ENCODE measurements at places on chromosomes 12 and 14. TPM values are rescaled to one million over a fixed set of nuclear protein-coding genes. Genes with fewer than 3 reads are reported as not detected.
A peak's percentile ranks its signal among the peaks of the same experiment; 100 is the strongest.

ZNF410 gene
- total RNA-seq = 22.7 TPM

- DNase-seq = no peak
These were observed 126.9 kb upstream of the KRAS start for GRCh38 chr12:25377469-25378177.

DNA sequence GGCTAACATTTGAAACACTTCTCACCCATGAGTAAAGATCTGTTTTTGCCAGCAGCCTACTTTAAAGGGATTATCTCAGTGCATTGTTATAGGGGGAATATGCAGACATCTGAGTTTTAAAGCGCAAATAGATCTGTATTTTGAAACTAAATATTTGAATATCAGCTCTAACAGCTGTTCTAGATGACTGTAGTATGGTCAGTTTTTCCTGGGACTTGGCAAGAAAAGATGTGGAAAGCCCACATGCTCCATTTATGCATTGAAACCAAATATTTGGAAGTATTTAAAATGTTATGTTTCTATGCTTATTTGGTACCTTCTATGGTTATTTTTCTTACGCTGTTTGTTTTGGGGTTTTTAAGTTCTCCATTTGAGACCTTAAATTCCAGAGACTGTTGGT, 41.7 kb downstream of the RIC8B start:
- DNase-seq = no peak

DNA sequence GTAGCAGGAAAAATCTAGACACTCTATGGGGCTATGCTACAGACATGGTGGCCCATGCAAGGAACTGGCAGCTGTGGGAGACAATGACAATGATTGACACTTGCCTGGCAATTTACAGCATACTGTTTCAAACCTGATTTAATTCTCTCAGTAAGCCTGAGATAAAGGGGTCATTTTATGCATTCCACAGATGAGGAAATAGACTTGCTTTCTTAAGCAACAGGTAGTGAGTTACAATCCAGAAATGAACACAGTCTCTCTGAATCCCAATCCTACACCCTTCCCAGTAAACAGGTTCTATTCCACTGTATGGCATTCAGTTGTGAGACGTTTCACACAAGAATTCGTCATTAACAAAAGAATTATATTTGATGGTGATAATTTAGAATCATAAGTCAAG, 15.5 kb upstream of the PCNX1 start:
- DNase-seq = no peak

SLC5A8 gene
- not detected for total RNA-seq

DNA sequence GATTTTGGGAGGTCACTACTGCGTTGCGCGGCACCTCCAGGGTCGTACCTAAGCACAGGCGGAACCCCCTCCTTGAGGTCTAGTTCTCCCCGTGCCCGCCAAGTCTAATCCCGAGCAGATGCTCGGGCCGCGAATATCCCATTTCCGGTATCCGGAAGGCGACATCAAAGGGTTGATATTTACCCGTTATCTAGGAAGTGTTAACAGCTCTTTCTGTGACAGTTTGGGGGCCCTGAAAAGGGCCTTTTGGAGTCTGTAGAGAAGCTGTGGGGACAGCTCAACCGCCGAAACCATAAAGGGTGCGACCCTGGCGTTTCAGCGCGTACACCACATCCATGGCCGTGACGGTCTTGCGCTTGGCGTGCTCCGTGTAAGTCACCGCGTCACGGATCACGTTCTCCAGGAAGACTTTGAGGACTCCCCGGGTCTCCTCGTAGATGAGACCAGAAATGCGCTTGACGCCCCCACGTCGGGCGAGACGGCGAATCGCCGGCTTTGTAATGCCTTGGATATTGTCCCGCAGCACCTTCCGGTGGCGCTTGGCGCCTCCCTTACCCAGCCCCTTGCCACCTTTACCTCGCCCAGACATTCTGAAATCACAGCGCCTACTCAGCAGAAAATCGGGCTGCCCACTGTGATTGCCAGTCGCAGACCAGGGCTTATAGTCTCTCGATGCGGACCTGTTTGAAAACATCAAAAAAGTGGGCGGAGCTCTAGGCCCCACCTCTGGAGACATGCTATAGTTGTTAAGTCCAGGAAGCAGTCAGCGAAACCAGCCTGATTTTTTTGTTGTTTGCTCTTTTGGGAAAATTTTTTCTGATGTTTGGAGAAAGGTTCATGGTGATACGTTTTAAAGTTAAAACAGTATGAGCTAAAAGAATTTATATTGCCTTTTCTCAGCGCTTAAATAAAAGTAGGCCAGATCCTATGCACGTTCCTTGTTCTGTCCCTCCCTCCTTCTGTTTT, 32.5 kb downstream of the WBP11 start:
- DNase-seq = peak; percentile 92

DNA sequence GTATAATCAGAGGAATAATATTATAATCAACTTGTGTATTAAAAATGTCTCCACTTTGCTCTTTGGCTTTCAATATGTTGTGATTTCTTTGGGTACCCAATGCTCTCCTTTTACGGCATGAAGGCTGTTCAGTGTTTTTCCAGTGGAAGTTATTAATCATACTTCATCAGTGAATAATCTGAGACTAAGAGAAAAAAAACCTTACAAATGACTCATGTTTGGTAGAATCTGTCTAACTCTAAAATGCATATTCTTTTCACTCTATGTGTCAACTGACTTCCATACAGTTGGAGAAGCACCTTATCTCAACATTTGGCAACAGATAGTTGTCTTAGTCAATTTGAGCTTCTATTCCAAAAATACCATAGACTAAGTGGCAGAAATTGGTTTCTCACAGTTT, 82.2 kb downstream of the PTPRO start:
- DNase-seq = no peak

DNA sequence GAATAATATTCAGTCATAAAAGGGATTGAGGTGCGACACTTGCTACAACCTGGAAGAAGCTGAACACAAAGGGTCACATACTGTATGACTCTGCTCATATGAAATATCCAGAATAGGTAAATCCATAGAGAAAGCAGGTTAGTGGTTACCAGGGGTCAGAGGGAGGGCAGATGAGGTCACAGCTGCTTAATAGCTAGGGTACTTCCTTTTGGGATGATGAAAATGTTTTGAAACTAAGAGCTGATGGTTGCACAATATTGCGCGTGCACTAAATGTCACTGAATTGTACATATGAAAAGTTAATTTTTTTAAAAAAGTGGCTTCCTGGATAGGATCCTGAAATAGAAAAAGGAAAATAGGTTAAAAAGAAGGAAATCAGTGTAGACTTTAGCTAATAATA, 23.8 kb downstream of the NEUROD4 start:
- no peak for DNase-seq

DNA sequence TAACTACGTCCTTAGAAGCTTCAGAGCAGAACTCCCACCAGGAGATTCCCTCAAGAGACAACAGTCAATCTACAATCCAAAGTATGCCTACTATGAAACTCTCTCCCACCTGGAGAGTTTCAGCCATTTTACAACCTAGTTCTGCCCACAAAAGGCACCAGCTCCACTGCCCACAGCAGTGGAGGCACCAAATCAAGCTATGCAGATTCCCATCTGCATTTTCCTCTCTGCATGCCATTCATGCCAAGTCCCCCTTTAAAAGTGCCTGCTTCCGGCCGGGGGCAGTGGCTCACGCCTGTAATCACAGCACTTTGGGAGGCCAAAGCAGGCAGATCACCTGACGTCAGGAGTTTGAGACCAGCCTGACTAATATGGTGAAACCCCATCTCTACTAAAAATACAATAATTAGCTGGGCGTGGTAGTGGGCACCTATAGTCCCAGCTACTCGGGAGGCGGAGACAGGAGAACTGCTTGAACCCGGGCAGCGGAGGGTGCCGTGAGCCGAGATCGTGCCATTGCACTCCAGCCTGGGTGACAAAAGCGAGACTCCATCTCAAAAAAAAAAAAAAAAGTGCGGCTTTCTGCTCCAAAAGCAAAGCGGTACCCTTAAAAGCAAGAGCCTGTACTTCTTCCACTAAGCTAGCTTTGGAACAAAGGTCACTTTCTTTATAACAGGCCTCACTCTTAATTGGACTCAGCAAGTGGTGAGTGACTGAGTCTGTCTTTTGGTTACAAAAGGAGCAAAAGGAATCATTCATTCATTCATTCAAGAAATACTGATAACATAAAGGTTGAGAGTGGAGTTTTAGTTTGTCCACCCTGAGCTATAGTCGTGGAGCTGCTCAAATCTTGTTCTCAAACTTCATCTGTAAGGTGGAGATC, 10.1 kb upstream of the DLGAP5 start:
- no peak for DNase-seq

SRP54 gene
- 35.7 TPM for total RNA-seq

DNA sequence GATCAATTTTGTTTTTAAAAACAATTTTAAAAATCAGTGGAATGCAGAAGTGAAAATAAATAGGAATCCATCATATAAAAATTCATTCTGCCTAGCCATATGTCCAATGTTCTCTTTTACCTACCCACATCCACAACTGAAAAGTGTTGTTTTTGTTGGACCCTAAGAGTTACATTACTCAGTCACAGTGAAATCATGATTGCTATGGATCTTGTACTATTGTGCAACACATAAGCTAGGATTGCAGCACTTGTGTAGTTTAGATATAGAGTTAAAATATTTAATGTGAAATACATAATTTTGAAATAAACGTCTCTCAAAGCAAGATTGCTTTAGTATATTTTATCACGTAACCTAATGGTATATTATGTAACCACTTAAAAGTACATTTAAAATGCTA, 213.3 kb upstream of the CLEC14A start:
- no peak for DNase-seq

LETMD1 gene
- 29.5 TPM for total RNA-seq

GRCh38 chr12:7019043-7019569, 830 bp upstream of the LPCAT3 start:
- DNase-seq = no peak

GRCh38 chr12:66693901-66694513, 15.1 kb upstream of the GRIP1 start:
- no peak for DNase-seq

DNA sequence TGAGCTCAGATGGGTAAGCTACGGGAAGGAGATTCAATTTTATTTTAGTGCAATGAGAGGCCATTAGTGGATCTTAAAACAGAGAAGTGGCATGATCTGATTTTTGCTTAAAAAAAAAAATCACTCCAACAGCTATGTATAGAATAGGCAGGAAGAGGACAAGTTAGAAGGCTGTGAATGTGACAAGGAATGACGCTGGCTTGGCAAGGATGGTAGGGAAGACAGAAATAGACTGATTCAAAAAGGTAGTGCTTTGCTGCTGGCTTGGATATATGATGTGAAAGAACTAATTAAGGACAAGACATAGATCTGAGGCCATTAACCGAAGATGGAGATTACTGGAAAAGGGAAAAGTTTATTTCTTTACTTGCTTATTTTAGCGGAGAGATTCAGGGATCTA, 105.2 kb upstream of the GPHB5 start:
- DNase-seq = no peak

PWP1 gene
- 20.2 TPM for total RNA-seq

GRCh38 chr14:104895207-104895785, 29.4 kb upstream of the PLD4 start:
- peak; percentile 12 for DNase-seq

DNA sequence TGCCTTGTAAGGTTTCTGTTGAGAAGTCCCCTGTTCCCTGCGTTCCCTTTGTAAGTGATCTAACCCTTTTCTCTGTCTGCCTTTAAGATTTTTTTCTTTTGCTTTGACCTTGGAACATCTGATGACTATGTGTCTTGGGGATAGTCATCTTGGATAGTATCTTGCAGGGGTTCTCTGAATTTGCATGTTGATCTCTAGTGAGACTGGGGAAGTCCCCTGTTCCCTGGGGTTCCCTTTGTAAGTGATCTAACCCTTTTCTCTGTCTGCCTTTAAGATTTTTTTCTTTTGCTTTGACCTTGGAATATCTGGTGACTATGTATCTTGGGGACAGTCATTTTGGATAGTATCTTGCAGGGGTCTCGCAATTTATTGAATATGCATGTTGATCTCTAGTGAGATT, 38.2 kb upstream of the TMX1 start:
- DNase-seq = no peak

M6PR gene
- 62.1 TPM for total RNA-seq

- no peak for DNase-seq
These were observed 91.8 kb upstream of the BCL11B start for GRCh38 chr14:99363616-99364290.

- DNase-seq = no peak
These were observed 33.5 kb upstream of the SPIC start for GRCh38 chr12:101441461-101442224.

- DNase-seq = no peak
These were observed 19.7 kb upstream of the DUSP16 start for GRCh38 chr12:12582193-12582881.

- no peak for DNase-seq
These were observed 146.1 kb downstream of the KITLG start for GRCh38 chr12:88433997-88434703.

LRRK2 gene
- total RNA-seq = 8.4 TPM

GRCh38 chr12:69425417-69425816, 44.8 kb upstream of the FRS2 start:
- no peak for DNase-seq

CLEC4D gene
- not detected for total RNA-seq

SDR9C7 gene
- total RNA-seq = 0.13 TPM

GRCh38 chr12:27330846-27331245, 1.8 kb upstream of the BMAL2 start:
- no peak for DNase-seq

- DNase-seq = no peak
These were observed 87.7 kb upstream of the CCDC196 start for GRCh38 chr14:66398437-66398836.

DNA sequence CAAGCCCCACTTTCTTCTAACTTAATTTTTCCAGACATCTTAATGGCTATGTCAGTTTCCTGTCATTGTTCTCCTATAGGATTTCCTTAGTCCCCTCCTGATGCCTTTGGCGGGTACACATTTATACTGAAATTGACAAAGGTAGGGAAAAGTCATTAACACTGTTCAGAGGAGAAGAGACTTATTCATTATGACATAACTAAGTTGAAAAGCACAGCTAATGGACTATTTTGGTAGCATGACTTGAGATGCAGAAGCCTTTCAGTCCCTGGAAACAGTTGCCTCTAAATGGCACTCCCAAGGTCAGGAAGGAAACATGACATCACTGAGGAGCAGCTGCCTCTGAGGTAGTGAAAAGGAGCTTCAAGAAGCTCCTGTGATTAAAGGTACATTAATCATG, 317.5 kb upstream of the KITLG start:
- no peak for DNase-seq

DNA sequence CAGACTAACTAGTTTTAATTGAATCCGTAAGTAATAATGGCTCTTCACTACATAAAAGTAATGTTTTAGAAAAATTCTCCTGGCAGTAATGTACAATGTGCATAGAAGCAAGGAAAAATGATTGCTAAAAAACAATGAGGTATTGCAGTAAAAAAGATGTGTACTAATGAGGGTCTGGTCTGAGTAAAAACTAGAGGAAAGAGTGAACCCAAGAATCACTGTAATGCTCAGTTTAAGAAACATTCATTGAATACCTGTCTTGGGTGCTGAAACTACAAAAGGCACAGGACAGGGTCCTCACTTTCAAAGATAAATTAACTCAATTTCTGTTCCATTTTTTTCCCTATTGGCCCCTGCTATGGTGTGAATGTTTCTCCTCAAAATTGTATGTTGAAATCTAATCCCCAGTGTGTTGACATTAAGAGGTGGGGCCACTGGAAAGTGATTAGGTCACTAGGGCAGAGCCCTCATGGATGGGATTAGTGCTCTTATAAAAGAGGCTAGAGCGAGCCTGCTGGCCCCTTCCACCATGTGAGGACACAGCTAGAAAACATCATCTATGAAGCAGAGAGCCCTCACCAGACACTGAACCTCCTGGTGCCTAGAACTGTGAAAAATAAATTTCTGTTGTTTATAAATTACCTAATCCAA, 51.6 kb downstream of the RPS6KA5 start:
- DNase-seq = no peak
